ENCODE measurements at places on chromosomes 13 and 19.

- DNase-seq = no peak
These were observed 16.0 kb downstream of the KCNC3 start for GRCh38 chr19:50312967-50313811.

DNA sequence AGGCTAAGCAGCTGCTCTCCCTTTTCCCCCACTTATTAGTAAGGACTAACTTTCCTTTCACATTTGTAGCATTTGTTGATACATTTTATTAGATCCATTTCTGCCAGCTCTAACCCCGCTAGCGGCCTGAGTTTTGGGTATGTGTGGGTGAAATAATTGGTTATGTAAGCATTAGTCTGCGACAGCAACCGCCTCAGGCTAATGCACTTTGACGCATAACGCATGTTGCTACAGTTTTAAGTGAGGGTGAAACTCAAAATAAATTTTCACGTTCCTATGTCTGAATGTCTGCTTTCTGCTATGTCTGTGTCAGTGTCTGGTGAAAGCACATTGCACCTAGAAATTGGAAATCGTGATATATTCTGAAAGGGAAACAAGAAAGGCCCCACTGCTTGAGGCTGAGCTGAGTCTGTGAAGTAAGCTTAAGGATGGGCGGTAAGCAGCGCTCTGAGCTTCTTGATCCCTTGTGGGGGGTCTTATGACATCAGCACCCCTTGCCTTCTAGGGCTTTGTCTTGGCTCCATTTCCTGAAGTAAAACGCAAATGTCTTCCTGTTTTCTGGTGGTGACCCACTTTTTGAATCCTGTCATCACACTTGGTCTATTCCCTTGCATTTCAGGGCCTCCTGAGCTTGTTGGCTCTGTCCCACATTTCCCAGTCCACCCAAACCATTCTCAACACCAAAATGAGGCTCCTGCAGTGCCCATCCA is 648.3 kb upstream of the ARGLU1 start:
- peak; percentile 36 for DNase-seq

DNA sequence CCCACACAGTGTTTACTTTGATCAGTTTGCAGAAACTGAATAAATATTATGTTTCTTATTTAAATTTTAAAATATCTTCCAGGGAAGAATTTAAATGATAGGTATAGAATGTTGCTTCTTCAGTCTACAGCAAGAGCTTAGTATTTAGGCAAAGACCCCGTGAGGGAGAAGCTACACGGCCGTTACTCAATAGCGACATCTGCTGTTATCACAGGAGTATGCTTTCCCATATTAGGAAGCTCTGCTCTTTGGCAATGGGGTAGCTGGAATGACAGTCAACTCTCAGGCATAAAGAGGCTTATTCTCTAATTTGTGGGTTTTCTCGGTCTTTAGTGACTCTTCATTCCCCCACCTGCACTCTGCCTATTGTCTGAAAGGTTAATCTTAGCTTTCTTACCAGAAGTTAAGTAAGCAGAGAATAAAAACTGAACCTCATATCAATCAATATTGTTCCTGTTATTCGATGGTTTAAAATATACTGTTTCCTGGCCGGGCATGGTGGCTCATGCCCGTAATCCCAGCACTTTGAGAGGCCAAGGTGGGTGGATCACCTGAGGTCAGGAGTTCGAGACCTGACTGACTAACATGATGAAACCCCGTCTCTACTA is 13.2 kb upstream of the LHFPL6 start:
- peak; percentile 81 for DNase-seq

- no peak for DNase-seq
These were observed 2.4 kb downstream of the IZUMO4 start for GRCh38 chr19:2099054-2099501.

GRCh38 chr13:20356444-20356843 is 124.3 kb upstream of the GJB6 start:
- no peak for DNase-seq

GRCh38 chr13:95151942-95152587 is 149.2 kb downstream of the ABCC4 start:
- no peak for DNase-seq

- no peak for DNase-seq
These were observed 426.9 kb downstream of the PCDH9 start for GRCh38 chr13:66803013-66803807.

GRCh38 chr13:111365149-111366005 is 44.9 kb downstream of the TEX29 start:
- no peak for DNase-seq

DNA sequence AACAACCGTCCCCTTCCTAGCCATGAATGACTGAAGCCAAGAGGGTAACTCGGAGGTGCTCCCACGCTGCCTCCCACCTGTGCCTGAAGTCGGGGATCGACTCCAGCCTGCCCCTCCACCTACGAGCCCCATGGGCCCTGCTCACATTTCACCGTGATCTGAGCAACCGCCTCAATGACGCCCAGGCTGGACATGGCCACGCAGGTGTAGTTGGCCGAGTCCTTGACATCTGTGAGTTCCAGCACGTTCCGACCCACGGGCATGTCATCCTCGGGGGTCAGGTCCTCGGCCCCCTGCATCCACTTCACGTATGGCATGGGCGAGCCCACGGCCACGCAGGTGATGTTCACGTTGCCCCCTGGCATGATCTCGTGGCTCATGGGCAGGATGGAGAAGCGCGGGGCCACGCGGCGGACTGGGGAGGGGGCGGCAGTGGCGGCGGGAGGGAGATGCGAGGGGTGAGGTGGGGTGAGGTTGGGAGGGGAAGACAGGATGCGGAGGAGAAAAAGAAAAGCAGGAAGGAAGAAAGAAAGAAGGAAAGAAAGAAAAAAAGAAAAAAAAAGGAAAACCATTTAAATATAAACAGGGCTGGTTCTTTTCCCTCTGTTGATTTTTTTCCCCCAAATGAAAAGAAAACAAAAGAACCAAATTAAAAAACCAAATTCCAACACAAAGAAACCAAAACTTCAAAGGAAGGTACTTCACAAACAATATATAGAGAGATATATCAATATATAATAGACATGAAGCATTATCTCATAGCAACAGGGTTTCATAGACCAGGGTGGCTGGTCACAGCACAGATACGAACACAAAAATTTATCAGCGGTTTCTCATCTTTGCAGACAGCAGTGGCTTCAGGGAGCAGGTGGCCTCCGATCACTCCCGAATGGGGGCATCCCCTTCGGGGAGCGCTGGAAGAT is 94.7 kb downstream of the PTPRS start:
- no peak for DNase-seq

DNA sequence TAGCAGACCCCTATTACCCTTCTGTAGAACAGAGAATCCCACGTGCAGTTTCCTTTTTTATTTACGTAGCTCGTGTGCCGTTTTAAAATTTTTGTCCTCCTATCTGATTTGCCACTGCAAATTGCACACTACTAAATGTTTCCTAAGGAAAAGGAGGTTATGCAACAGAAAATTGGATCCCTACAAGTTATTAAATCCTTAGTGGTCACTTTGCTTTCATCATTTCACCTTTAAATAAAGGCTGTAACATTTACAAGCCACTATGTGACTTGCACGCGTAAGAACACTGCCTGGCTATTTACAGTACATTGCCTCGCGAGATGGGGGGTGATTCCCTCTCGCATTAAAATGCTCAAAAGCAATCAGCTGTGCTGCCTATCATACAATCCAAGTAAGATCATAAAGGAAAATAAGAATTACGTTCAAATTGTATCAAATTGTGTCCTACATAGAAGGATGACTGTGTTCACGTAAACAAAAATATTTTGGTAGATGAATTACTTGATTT is 525.6 kb downstream of the SUCLA2 start:
- DNase-seq = no peak
